Cortex of kidney (tissue), 1 donor: ENCODE measurements at places on chromosomes 6 and 20.

GRCh38 chr6:17519120-17519519 is 81.0 kb upstream of the FAM8A1 start:
- DNase-seq: no peak

DNA sequence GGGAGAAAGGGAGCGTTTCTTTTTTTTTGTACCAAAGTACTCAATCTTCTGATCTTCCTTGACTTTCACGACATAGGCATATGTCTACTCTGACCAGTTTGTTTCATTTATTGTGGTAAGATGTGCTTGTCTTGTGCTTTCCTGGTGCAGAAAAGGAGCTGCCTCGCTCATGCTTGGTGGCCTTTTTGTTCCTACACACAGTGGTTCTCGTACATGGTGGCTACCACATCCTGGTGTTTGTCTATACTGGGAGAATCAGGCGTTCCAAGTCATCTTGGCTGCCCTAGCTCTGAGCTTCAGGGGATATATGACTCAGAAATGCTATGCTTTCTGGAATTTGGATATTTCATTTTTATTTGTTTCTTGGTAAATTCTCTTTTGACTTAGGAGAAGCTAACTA is 31.8 kb downstream of the MYB start:
- DNase-seq: no peak

DNA sequence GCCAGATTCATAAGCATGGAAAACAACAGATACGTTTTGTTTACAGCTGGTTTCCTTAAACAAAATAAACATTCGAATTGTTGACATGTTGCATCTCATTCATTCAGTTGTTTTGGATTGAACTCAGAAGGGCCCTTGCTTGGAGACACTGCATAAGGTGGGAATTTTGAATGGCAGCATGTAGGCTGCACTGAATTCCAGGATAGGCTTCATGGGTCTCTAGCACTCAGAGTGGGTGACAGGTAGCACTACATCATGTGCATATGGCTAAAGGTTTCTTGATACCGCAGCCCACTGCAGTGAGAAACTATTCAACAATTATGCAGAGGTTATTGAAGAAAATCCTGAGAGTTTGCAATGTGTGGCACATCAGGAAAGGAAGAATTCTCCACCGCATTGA is 1.6 kb downstream of the BEND6 start:
- DNase-seq: no peak

GRCh38 chr6:28523241-28523622 is 2.4 kb upstream of the GPX5 start:
- no peak for DNase-seq

- DNase-seq: no peak
Measured at GRCh38 chr20:58876437-58876836, 23.9 kb downstream of the GNAS start.

GRCh38 chr6:157644043-157644810 is 178.8 kb upstream of the SNX9 start:
- no peak for DNase-seq
